GM12864 (cell line): ENCODE measurements at places on chromosomes 7 and 10.

- DNase-seq = no peak
Observed at GRCh38 chr7:148108381-148108780, 482.2 kb upstream of the C7orf33 start.

DNA sequence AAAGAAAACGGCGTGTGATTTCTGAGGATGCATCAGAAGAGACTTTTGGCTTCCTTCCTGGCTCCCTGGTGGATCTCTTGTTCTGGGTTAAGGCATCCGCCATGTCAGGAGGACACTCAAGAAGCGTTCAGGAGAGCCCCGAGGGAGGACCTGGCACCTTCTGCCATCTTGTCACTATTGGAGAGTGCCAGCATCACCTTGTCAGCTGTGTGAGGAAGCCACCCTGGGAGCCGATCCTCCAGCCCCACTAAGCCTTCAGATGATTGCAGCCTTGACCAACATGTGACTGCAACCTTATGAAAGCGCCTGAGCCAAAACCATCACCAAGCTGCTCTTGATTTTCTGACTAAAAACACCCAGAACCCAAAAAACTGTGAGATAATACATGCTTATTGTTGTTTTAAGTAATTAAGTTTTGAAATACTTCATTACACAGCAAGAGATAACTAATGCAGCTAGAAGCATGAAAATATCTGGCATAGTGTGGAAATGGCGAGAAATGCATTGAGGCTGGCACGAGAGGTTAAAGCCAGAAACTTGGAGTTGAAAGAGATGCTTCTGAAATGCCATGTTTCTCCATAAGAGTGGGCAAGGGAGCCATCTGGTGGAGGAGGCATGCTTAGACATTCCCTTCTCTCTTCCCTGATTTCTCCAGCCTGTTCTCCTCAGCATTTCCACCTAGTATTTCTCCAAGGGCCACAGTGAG is 5.4 kb upstream of the ZFYVE27 start:
- no peak for DNase-seq

DNA sequence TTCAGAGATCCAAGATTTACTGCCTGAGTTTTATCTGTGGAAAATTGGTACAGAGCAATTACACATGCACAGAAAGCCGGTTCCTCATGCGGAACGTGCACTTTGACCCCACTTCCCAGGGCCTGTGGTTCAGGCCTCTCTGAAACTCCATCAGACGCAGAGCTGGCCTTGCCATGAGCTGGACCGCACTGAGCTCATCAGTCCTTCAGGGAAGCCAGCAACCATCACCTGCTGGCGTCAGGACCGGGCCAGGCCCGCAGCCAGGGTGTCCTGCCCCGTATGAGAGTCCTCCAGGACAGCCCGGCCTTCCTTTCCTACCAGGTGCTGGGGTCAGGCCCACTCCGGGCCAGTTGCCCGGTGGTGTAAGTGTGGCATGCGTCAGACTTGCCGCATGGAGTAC is 446.5 kb upstream of the FOXK1 start:
- no peak for DNase-seq

- DNase-seq = no peak
Observed at GRCh38 chr10:63825111-63825510, 303.9 kb downstream of the REEP3 start.

DNA sequence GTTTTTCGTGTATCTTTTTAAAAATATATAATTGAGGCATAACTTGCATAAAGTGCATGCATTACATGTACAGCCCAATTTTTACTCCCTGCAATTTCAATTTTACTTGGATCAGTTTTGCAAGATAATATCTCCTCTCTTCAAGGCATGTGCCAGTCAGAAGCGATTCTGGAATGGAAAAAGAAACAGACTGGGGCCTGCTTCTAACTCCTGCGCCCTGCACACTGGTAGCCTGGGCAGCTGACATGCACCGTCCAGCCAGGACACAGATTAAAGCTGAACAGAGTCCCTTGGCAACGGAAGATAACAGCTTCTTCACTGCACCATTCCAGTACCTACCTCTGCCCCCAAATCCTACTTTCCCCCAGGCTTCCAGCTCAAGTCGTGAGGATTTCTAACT is 182.1 kb downstream of the FAM107B start:
- no peak for DNase-seq

DNA sequence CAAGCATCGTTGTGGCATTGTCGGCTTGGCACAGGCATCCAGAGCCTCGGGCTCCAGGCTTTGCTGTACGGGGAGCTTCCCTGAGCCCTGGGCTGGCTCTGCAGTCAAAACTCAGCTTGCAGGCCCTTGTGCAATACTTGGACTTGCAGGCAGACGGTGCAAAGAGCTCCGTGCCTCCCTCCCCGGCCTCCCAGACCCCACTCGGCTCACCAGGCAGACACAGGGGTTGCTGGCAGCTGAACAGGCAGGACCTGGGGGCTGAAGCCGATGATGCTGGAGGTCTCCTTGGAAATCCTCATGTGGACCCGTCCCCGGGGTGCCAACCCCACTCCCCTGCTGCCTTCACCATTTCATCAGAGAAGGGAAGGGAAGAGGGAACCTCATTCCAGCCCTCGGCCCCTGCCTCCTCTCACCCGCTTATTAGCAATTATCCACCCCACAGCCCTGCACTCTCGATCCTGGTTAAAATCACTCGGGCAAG is 59.6 kb upstream of the GNA12 start:
- DNase-seq = no peak

DNA sequence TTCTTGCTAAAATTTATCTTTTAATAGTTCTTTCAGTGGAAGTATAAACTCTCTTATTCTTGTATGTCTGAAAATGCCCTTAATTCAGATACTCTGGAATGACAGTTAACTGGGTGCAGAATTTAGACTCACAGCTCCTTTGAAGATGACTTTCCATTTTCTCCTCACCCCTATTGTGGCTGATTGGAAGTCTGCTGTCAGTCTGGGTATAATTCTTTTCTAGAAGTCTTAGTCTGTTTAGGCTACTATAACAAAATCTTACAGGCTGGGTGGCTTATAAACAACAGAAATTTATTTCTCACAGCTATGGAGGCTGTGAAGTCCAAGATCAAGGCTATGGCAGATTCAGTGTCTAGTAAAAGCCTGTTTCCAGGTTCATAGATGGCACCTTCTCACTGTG is 145.2 kb upstream of the GDF10 start:
- DNase-seq = no peak

- no peak for DNase-seq
Observed at GRCh38 chr7:142094861-142095260, 16.7 kb upstream of the MGAM2 start.

- no peak for DNase-seq
Observed at GRCh38 chr7:132495936-132496335, 80.3 kb downstream of the PLXNA4 start.

DNA sequence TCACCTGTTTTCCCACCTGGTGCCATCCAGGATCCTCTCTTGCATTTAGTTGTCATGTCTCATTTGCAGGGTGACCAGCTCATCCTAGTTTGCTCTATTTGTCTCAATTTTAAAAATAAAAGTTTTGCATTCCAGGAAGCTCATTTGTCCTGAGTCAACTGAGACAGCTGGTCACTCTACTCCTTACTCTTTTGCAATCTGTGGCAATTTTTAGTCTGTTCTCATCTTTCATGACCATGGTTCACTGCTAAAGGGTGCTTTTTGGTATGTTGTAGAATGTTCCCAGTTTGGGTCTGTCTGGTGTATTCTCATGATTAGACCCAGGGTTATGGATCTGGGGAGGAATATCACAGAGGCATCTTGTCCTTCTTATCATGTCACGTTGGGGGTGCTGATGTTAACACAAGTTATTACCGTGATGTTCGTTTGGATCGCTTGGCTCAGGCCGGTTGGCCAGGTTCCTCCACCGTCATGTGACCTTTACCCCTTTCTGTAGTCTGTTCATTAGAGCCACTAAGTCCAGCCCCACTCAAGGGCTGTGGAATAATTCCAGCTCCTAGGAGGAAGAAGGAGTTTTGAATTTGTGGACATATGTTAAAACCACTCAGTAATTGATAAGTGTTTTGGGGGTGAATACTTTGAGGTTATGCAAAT is 103.3 kb upstream of the IGFBP3 start:
- DNase-seq = no peak

- no peak for DNase-seq
Observed at GRCh38 chr7:24740871-24741270, 16.4 kb downstream of the GSDME start.

- no peak for DNase-seq
Observed at GRCh38 chr10:35561715-35562114, 43.4 kb upstream of the GJD4 start.

DNA sequence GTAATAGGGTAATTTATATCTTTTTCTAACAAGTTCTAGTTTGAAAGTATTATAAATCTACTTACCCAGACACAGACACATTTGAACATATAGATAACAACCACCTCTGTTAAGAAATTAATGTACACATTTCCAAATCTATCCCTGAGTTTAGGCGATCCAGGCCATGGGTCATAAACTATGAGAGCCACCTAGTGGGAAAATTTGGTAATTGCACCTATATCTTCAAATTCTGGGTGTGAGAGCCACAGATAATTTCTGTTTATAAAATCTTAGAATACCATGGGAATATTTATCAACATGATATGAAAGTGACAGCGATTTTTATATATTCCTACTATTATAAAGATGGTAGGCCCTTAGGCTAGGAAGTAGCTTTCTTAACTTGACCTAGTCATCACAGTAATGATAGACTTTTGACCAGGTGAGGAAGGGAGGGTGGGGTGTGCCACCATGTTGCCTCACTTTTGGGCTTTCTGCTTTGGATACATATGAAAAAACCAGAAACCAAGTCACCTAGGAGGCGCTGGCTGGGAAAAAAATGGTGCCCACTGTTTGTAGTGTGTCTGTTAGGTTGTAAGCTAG is 8.0 kb upstream of the EPHA1 start:
- no peak for DNase-seq
